ENCODE measurements at places on chromosomes 16 and 17.

GRCh38 chr17:9036336-9036735 is 15.0 kb downstream of the NTN1 start:
- DNase-seq = no peak

DNA sequence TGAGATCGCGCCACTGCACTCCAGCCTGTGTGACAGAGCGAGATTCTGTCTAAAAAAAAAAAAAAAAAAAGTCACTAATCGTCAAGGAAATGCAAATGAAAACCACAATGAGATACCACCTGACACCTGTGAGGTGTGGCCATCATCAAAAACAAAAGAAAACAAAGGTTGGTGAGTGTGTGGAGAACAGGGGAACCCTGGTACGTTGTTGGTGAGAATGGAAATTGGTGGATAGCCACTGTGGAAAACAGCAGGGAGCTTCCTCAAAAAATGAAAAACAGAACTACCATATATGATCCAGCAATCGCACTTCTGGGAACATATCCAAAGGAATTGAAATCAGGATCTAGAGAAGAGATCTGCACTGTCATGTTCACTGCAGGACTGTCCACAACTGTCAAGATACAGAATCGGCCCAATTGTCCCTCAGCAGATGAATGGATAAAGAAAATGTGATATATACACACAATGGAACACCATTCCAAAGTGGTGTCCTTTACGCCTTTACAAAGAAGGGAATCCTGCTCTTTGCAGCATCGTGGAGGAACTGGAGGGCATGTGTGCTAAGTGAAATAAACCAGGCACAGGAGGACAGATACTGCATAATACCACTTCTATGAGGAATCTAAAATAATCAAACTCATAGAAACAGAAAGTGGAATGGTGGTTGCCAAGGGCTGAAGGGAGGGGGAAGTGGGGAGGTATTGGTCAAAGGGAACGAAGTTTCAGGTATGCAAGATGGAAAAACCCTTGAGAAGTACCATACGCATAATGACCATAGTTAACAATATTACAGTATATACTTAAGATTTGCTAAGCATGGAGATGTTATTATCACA is 63.5 kb upstream of the PLCG2 start:
- DNase-seq = no peak

DNA sequence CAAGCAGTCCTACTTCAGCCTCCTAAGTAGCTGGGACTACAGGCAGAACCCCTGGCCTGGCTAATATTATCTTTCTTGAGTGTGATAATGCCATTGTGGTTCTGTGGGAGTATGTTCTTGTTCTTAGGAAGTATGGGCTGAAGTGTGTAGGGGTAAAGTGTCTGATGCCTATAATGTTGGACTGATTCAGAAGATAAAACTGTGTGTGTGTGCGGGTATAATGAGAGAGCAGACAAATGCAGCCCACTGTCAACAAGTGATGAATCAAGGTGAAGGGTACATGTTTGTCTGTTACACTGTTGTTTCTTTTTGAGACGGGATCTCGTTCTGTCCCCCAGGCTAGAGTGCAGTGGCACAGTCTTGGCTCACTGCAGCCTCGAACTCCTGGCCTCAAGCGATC is 127.5 kb downstream of the CLEC16A start:
- no peak for DNase-seq

- peak; percentile 77 for DNase-seq
Observed at GRCh38 chr16:72427051-72427782, 255.3 kb upstream of the PMFBP1 start.

- no peak for DNase-seq
Observed at GRCh38 chr17:43616852-43617251, 44.9 kb downstream of the MEOX1 start.

DNA sequence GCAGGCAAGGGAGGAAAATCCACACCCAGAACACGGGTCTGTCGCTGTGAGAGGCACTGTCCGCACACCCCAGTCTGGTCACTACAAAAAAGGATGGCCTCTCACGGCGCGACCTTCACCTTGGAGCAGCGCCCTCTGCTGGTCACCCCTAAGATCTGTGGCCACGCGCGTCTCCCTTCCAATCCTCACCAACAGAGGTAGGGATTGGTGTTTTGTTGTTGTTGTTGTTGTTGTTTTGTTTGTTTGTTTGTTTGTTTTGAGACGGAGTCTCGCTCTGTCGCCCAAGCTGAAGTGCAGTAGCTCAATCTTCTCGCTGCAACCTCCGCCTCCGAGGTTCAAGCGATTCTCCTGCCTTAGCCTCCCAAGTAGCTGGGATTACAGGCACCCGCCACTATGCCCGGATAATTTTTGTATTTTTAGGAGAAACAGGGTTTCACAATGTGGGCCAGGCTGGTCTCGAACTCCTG is 15.0 kb upstream of the C17orf58 start:
- DNase-seq = no peak

- no peak for DNase-seq
Observed at GRCh38 chr16:35198223-35199199, 1739.1 kb downstream of the TP53TG3F start.

DNA sequence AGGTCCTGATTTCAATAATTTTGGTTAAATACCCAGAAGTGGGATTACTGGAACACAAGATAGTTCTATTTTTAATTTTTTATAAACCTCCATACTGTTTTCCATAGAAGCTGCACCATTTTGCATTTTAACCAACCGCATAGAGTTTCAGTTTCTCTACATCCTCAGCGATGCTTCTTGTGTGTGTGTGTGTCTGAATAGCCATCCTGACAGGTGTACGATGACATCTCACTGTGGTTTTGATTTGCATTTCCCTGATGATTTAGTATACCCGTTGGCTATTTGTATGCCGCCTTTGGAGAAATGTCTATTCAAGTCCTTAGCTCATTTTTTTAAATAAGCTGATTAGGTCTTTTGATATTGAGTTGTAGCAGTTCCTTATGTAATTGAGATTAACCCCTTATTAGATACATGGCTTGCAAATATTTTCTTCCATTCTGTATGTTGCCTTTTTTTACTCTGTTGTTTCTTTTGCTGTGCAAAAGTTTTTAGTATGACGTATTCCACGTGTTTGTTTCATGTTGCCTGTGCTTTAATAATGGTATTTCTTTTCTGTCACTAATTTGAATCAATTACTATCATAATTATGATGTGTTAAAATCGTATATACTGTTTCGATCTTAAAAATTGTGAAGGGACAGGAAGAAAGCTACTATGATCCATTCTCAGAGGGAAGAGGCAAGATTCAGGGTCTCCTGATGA is 227.2 kb upstream of the MON1B start:
- DNase-seq = no peak

GRCh38 chr16:397135-397661 is at the start of gene NME4:
Gene NME4 (plus strand): TSS chr16:397199. CDS start chr16:397223, 24 bp downstream.
- DNase-seq = no peak

DNA sequence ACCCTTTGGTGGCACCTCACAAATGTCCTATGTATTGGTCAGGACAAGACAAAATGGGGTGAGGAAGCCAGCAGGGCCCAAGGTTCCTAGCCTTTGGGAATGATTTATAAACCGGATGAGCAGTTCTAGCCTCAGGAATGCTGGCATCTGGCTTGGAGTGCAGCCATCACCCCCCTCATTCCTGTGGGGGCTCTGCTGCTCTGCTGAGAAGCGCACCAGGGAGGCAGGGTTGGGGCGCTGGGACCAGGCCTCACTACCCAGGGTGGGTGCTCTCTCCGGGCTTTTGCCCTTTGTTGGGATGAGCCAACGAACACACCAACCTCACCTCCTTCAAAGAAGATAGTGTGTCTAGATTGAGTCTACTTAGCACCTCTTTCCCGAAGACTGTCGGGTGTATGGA is 39.2 kb downstream of the TMEM11 start:
- DNase-seq = no peak

DNA sequence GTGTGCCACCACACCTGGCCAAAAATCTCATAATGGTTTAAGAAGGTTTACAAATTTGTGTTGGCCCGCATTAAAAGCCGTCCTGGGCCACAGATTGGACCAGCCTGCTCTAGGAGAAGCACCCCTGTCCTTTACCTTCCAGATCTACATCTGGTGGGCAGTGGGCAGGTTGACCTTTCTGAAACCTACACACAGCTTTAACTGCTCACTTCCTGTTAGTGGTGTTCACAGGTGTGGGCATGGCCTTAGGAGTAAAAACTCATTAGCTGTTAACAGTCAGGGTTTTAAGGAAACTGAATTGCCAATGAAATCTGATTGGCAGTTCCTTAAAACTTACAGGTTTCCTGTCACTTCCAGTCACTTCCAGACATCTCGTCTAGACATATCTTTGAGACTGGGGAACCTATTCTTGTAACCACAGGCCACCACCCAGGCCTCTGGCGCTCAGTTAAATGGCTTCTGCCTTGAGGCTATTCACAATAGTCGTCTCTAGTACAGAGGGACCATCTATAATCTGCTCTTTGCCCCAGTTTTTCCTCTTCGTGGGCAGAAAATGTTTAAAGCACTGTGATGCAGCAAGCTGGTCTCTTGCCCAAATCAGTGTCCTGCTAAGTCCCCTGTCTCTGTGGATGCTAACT is 29.3 kb downstream of the GNGT2 start:
- DNase-seq = no peak

GRCh38 chr16:73154063-73154870 is 106.3 kb upstream of the ZFHX3 start:
- no peak for DNase-seq

GRCh38 chr16:1559446-1559975 is 26.0 kb downstream of the TMEM204 start:
- DNase-seq = no peak
